ENCODE measurements at places on chromosomes 6 and 20. TPM values are rescaled to one million over a fixed set of nuclear protein-coding genes. Genes with fewer than 3 reads are reported as not detected.

Gene TMEM170B
- 3.2 TPM for total RNA-seq

Gene PLCB4
- not detected for total RNA-seq

Gene SNAI1
- total RNA-seq, result 4.3 TPM

Gene CRYBG1
- total RNA-seq, result 47.2 TPM

Gene TXLNB
- 3.3 TPM for total RNA-seq

Gene C6orf58
- not detected for total RNA-seq

Gene GRM1
- not detected for total RNA-seq
